ENCODE measurements at places on chromosomes 3 and 15. TPM values are rescaled to one million over a fixed set of nuclear protein-coding genes. Genes with fewer than 3 reads are reported as not detected.

OR5H15 gene
- not detected for total RNA-seq

GOLGA6L10 gene
- total RNA-seq, result 0.16 TPM

MESD gene
- 17.5 TPM for total RNA-seq

MORC1 gene
- not detected for total RNA-seq

NMNAT3 gene
- not detected for total RNA-seq

- peak; percentile 73 for DNase-seq
Measured at GRCh38 chr15:56772868-56773639, 39.7 kb upstream of the ZNF280D start.

- no peak for DNase-seq
Measured at GRCh38 chr3:53624061-53624857, 129.8 kb downstream of the CACNA1D start.

DNA sequence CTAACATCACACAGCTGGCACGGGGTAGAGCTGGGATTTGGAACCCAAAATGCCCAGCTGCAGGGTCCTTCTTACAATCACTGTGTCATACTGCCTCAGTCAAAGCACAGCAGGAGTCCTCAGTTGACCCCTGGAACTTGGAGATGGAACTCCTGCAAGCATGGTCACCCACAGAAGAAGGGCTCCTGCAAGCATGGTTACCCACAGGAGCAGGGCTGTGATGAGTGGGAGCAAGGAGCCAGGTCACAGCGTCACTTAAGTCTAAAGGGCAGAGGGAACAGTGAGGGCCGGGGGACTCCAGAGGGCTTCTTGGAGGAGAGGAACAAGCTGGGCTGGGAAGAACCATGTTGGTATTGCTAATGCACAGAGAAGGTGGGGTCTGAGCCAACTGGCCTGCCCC is 24.9 kb downstream of the CCDC33 start:
- no peak for DNase-seq

DNA sequence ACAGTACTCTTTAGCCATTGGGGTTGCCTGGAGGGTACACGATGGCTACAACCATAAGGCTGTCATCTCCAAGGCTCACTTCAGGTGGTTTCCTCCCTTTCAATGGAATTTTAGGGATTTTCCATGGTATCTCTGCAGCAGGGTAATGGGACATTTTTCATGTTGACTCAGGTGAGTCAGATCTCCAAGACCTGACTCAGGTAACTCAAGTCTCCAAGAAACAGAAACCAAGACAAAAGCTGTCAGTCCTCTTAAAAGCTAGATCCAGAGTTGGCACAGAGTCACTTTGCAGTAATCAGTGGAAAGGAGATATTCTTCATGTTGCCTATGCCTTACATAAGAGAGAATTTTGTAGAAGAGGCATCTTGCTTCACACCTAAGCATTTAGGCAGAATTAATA is 375.8 kb upstream of the ARPP21 start:
- no peak for DNase-seq

- DNase-seq, result peak; percentile 36
Measured at GRCh38 chr15:85030301-85030929, 48.8 kb downstream of the PDE8A start.

DNA sequence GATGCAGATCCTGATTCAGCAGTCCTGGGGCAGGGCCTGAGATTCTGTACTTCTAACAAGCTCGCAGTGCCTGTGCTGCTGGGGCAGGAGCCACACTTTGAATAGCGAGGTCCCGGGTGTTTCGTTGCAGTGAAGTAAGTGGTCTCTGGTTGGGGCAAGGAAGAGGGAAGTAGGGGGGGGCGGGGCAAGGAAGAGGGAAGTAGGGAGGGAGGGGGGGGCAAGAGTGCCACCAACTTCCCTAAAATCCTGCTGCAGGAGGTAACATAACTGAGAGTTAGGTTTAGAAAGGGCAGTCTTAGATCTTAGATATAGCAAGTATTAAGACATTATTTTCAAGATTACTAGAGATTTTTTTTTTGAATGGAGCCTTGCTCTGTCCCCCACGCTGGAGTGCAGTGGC is 35.5 kb downstream of the CRTAP start:
- DNase-seq, result no peak

- DNase-seq, result no peak
Measured at GRCh38 chr15:57500256-57500655, 91.4 kb upstream of the MYZAP start.

- no peak for DNase-seq
Measured at GRCh38 chr3:157310329-157311052, 126.2 kb upstream of the PTX3 start.

DNA sequence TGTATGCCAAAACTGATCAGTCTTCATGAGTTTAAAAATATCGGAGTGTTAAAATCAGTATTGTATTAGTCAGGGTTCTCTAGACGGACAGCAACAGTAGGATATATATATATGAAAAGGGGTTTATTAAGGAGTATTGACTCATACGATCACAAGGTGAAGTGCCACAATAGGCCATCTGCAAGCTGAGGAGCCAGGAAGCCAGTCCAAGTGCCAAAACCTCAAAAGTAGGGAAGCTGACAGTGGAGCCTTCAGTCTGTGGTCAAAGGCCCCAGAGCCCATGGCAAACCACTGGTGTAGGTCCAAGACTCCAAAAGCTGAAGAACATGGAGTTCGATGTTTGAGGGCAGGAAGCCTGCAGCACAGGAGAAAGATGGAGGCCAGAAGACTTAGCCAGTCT is 391.0 kb upstream of the CADM2 start:
- peak; percentile 86 for DNase-seq

- no peak for DNase-seq
Measured at GRCh38 chr3:72738752-72739530, 109.3 kb downstream of the SHQ1 start.
